SIG-M5 (cell line): ENCODE measurements at places on chromosomes 4 and X.
A peak's percentile ranks its signal among the peaks of the same experiment; 100 is the strongest.

DNA sequence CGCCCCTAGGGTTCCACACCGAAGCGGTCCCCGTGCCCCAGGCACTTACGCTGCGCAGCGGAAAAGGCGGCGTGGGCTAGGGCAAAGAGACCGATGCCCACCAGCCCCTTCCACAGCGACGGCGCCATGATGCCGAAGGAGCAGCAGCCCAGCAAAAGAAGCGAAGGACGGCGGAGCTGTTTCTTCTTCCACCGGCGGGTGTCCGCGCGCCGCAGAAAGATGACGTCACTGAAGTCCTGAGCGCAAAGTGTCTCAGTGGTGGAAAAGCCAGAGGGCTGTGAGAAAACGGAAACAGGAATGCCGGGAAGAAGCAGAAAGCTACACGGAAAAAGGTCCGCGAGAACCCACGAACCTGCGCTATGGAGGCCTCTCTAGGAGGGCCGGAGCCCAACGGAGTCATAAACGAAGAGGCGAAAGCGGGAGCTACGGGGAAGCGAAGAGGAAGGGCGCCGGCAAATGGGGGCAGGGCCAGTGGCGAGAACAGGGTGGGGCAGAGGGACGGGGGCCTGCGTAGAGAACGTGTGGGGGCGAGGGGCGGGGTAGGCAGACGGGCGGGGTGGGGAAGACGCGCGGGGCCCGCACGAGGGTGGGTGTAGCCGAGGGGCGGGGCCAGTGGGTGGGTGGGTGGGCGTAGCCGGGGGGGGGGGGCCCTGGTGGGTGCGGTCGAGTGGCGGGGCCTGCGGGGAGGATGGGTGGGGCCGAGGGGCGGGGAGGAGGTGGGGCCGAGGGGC is at the start of gene MMGT1:
Gene MMGT1, minus strand, starts transcription at position 441 of the 731 bp plus-strand sequence. Its CDS starts 313 bp downstream, at position 128.
- peak; percentile 11 for DNase-seq

DNA sequence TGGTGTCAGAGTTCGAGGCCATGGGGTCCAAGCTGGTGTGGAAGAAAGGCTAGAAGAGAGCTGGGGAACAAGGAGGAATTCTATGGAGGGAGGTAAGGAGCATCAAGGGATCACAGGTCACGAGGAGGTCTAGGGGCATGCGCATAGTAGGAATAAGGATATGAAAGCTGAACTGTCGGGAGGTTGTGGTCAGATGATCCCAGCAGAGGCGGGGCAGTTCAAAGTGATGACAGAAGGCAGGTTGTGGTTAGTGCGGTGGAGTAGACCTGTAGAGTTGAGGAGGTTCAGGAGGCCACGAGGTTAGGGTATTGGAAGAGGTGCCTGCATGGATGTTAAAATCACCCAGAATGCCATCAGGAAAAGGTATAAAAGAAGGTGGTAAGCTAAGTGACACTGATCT is 156.3 kb downstream of the TMEM164 start:
- DNase-seq = no peak

GRCh38 chrX:108171671-108172070 is 80.1 kb downstream of the ATG4A start:
- DNase-seq = no peak

DNA sequence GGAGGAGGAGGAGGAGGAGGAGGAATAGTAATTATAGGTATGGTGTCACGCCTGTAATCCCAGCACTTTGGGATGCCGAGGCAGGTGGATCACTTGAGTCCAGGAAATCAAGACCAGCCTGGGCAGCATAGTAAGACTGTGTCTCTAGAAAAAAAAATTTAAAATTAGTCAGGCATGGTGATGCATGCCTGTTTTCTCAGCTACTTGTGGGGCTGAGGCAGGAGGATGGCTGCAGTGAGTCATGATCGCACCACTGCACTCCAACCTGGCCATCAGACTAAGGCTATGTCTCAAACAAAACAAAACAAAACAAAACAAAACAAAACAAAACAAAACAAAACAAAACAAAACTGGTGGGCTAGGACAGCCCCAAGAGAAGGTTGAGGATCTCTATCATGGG is 3.0 kb downstream of the STARD8 start:
- no peak for DNase-seq

GRCh38 chr4:77110730-77111129 is 34.9 kb upstream of the CCNI start:
- no peak for DNase-seq
